Cardiac fibroblast (primary cell): ENCODE measurements at places on chromosomes 11 and 22.

- DNase-seq = peak; percentile 73
Measured at GRCh38 chr11:95584180-95584579, 205.4 kb downstream of the FAM76B start.

DNA sequence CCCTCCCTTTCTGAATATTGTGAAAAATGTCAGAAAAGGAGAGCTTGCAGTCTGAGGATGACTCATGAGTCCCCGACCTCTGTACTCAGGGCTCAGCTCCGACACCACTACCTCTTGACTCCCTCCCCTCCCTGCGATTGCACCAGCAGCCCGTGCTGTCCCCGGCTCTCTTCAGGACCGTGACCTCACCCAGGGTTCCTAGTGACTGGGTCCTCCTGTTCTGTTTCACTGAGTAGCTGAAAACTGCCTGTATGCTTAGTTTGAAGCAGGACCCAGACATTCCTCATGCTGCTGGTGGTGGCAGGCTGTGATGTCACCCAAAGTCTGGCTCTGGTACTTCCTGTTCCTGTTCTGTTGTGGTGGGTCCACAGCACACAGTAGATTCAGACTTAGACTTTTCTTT, 11.7 kb downstream of the PHRF1 start:
- DNase-seq = peak; percentile 66

DNA sequence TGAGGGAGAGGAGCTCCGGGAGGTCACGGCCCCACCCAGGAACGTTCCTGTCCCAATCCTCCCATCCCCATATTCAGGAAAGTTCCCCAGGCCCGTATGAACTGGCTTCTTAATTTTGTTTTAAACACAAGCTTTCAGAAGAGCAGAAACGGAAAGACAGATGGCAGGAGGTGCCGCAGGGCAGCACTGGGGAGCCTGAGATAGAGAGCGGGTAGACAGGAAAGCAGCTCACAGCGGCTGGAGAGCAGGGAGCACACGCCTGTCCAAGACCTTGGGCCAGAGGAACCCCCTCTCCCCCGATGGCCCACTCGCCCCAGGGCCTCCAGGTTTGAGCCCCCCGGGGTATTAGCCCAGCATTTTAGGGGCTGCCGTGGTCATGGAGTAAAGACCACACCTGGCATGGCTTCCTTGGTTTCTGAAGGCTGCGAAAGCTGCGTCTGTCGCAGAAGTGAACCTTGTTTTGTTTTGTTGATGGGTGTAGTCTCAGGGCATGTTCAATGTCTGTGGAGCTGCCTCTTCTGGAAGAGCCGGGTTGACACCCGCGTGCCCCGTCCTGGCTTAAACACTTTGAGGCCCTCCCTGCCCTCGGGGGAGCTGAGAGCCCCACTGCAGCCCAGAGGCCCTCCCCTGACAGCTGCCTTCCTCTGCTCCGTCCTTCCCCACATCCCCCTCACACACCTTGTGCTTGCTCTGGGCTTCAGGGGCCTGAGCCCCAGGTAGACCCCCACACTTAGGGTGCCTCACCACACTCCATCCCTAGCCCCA, 17.9 kb upstream of the KCNQ1OT1 start:
- no peak for DNase-seq

DNA sequence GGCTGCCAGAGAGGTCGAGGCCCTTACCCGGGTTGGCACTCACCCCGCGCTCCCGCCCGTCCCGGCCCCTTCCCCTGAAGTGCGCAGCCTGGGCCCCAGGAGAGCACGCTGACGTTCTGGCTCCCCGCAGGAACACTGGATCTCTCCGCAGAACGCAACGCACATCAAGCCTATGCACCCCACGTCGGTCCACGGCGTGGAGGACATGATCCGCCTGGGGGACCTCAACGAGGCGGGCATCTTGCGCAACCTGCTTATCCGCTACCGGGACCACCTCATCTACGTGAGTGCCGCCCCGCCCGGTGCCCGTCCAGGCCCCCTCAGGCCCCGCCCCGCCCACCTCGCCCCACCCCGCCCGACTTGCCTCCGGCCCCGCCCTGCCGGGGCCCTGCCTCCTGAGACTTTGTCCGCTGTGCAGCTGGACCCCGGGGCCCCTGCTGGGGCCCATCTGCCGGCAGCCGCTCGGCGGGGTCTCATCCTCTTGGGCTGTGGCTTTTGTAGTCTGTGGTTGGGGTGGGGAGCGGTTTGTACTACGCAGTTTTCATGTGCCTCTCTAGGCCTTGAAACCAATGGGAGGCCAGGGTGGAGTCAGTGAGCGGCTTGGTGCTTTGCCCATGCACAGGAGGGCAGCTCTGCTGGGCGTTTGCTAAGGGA, 19.7 kb downstream of the MYO7A start:
- DNase-seq = no peak

GRCh38 chr22:29456211-29456671, 17.9 kb downstream of the RFPL1 start:
- DNase-seq = no peak
